Stimulated activated CD4-positive, alpha-beta T cell treated with anti-CD3 and anti-CD28 coated beads, Interleukin-15, amount 100 ng/mL, for 1 hour (primary cell): ENCODE measurements at places on chromosomes 5 and 9.

DNA sequence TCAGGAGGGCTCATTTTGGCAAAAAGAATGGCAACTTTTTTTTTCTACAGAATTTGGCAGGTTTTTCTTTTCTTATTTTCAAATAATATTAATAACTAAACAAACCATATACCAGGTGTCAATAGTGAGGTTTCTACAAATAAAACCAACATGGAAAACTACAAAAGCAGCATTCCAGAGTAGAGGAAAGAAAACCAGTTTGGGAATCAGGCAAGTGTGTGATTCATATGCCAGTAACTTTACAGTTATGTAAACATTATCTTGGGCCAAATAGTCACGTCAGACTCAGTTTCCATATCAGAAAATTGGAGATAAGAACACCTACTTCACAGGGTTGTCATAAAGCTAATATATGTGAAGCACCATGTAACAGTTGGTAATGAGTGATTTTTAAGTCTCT lies 51.7 kb downstream of the FBXW11 start:
- no peak for DNase-seq

DNA sequence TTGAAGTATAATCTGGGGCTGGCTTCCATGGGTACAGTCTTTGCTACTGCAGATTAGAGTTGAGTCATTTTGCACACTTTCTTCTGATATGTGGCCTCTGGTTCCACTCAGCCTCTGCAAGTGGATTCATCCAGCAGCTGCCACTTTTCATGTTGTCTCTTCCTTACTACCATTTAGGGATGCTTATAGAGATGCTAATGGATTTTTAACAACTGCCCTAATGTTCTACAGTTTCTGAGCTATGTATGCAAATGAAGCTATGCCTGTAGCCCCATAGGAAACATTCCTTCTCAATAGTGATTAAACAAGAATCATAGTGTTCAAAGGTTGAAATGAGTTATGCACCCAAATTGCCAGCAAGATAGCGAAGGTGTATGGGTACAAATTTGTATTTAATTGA lies 456.0 kb upstream of the ITGA1 start:
- DNase-seq = no peak

DNA sequence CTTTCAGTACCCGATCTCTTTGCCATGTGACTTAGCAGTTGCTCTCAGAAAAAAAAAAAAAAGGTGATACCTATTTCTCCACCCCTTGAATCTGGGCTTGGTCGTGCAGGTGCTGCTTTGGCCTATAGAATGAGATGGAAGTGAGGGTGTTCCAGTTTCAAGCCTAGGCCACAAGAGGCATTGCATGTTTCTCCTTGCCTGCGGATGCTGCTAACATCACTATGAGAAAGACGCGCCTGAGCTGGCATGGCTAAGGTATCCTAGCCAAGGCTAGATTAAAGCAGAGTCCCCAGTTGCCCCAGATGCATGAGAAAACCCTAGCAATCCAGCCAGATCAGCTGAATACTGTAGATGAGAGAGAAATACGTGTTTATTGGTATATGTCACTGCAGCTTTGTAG lies 14.7 kb upstream of the CSF1R start:
- DNase-seq = no peak

GRCh38 chr5:164885179-164885578 lies 1379.8 kb downstream of the MAT2B start:
- DNase-seq = no peak

DNA sequence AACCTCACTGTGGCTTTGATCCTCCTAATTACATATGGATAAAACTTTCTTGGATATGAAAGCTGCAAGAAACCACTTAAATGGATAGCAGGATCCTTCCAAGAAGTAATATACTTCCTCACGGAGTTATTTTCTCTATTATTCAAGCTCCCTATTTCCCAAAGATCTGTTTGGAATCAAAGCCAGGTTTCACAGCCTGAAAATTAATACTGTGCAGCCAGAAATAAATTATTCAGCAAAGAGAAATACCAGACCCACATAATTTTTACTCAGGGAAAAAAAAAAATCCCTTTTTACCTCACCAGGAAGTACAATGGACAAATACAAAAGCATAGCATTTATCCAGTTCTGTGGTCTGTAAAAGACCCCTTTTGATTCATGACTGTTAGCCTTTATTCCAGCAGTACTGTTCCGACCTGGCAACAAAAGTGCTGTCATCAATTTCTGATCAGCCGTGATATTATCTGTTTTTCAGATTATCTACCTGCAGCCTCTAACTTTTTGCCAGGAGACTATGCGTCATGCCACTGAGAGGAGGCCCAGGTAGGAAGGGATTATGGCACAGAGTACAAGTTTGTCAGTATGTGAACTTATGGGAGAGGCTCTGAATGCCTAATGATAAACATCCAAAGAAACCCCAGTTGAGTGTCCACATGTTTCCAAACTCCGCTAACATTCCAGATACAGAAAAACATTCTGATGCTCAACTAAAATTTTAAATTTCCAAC lies 57.0 kb downstream of the FBN2 start:
- no peak for DNase-seq

DNA sequence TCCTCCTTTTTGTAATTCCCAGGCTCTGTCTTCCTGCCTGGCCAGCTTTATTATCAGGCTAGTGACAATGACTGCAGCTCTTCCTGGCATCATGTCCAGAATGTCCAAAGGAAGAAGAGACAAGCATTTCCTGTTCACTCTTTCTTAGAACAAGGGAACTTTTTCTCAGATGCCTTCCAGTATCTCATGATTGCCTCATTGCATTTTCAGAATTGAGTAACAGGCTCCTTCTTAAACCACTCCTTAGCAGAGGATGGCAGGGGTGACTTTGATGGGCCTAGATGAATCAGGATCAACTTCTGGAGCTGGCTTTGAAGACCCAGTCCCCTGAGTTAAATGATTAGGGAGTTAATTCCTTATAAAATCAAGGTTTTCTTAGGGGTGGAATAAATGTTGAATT lies 92.9 kb upstream of the RASGRF2 start:
- no peak for DNase-seq

DNA sequence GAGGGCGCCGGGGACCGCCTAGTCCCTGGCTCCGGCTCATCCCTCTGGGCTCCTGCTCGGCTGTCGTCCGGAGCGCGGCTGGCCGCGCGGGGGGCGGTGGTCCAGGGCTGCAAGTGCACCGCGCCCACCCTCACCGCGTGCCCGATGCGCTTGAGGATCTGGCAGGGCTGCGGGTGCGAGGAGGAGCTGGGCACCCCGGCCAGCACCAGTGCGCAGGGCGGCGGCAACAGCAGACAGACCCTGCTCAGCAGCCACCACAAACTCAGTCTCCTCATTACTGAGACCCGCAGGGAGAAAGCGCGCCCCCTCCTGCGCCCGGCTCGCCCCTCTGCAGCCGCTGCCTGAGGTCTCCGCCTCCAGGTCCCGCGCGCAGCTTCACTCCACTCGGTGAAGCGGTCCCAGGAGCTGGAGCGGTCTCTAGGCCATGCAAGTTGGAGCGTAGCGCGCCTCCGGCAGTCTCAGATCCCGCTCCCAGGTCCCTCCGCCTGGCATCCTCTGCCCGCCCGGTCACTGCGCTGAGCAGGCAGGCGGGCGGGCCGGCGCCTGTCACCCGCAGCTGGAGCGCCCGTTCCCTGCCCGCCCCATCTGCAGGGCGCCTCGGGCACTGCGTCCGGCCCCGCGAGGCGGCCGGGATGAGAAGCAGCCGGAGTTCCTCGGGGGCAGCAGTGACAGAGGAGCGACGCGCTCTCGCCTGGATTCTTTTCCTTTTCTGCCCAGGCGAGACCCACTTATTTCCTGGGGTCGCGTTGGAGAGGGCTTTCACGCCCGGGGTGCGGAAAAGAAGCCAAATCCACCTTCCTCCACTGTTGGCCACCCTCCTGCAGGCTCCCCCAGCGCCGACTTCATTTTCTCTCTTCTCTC lies 512 bp downstream of the GRIN3A start:
- DNase-seq = no peak

DNA sequence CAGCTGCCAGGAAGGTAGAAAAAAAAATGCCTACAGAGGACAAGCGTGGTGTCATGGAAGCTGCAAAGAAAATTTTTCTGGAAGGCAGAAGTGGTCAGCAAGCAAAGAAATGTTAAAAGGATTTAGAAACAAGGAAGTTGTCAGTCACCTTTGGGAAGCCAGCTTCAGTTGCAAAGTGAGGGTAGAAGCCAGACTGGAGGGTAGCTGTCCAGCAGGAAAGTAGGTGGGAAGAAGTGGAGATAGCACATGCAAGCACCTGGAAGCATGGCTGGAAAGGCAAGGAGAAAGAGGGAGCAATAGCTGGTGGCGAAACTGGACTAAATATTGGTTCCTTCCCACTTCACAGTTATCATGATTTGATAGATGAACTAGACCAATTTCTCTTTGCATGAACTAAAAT lies 54.3 kb downstream of the ADRB2 start:
- DNase-seq = no peak

DNA sequence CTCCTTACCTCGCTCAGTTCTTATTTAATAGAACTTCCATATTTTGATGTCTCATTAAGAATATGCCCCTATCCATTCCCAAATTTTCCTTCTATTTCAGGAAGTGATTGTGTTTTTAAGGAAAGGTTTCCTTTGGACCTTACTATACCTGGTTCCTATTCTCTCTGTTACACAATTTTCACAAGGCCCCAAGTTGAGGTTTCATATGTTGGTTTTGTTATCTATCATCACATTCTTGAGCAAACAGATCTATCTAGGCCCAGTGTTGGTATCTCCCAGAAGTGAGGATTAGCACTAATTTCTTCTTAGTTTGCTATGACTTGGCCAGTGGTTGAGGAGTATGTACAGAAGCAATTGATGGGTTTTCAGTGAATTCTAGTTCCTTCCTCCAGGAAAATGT lies 41.5 kb downstream of the ALG2 start:
- no peak for DNase-seq

- DNase-seq = no peak
Observed at GRCh38 chr9:68805890-68806517, 101.0 kb downstream of the PIP5K1B start.

GRCh38 chr9:130334915-130335314 lies 69.4 kb downstream of the HMCN2 start:
- no peak for DNase-seq

GRCh38 chr9:136808806-136809158 lies 1.0 kb downstream of the RABL6 start:
- DNase-seq = no peak

DNA sequence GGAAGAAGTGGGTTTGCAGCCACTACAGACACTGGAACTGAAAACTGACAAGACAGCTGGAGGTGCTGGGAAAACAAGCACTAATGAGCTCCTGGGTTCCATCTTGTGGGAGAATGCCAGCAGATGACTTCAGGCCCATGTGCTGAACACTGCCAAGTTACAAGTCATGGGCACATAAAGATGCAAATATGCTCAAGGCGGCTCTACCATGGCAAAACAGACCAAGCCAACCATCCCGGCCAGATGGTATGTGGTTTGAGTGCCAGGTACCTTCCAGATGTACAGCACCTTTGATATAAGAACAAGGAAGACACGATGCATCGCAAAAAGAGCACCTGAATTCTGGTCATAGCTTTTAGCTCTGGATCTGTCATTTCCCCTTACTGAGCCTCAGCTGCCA lies 19.9 kb downstream of the TNFSF8 start:
- DNase-seq = no peak

GRCh38 chr5:134462047-134462575 lies 50.4 kb upstream of the CDKN2AIPNL start:
- DNase-seq = no peak

GRCh38 chr9:99366621-99367020 lies 144.5 kb downstream of the SEC61B start:
- DNase-seq = no peak

DNA sequence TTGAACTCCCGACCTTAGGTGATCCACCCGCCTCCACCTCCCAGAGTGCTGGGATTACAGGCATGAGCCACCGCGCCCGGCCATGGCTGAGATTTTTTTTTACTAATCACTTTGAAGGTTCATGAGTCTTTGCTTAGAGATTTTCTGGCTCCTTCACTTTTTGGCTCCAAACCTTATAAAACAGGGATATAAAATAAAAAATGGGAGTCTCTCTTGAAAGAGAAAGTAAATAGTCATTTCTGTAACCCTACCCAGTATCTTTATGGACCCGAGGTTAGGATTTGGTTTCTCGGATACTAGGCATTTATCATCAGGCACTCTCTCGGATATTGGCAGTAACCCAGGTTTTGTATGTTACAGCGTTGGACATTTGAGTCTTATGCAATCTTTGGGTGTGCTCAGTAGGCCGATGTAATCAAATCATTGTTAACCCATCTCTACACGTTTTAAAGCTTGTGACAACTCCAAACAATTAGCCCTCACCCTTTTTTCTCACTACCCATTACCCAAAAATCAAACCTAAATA lies 25.3 kb downstream of the STXBP1 start:
- no peak for DNase-seq

DNA sequence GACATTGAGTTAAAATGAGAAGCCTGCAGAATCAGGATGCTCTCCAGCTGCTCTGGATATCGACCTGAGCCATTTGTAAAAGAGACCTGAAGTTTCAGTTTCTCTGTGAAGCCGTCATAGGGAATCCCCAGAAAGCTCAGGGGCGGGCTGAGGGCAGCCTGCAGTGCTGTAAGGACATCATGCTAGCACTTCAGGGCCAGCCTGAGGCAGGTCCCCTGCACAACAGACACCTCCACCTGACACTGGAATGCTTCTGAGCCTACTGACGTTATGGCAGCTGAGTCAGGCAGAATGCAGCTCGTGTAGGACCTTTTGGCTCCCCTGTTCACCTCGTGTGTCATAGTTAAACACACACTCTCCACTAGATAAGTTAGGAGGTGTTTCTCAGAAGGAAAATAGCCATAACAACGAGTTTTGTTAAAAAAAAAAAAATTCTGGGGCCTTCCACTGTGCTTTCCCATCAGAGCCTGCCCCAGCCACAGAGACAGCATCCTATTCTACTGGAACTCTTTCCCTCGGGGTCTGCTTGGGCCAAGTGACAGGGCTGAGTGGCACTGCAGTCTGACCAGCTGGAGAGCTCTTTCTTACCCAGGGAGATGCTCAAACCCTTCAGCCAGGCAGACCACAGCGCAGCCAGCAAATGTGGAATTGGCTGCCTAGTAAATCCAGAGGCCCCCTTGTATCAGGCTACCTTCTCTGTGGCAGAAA lies 354.9 kb downstream of the DIRAS2 start:
- no peak for DNase-seq

DNA sequence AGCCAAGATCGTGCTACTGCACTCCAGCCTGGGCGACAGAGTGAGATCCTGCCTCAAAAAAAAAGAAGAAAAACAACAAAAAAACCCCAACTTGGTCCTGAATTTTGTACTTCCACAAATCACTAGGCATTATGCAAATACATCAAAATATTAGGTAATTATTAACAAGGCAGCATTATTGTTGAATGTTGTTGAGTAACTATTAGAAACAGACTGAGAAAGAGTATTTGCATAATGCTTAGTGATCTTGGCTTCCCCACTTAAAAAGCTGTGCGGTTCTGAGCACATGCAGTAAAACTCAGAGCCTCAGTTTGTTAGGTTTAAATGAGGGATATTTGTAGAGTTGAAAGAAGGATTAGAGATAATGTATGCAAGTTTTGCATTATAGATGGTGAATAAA lies 64.2 kb downstream of the SCAMP1 start:
- DNase-seq = no peak
